ENCODE measurements at places on chromosomes 7 and 10.

GRCh38 chr7:53541475-53541874 lies 506.0 kb downstream of the POM121L12 start:
- no peak for DNase-seq

DNA sequence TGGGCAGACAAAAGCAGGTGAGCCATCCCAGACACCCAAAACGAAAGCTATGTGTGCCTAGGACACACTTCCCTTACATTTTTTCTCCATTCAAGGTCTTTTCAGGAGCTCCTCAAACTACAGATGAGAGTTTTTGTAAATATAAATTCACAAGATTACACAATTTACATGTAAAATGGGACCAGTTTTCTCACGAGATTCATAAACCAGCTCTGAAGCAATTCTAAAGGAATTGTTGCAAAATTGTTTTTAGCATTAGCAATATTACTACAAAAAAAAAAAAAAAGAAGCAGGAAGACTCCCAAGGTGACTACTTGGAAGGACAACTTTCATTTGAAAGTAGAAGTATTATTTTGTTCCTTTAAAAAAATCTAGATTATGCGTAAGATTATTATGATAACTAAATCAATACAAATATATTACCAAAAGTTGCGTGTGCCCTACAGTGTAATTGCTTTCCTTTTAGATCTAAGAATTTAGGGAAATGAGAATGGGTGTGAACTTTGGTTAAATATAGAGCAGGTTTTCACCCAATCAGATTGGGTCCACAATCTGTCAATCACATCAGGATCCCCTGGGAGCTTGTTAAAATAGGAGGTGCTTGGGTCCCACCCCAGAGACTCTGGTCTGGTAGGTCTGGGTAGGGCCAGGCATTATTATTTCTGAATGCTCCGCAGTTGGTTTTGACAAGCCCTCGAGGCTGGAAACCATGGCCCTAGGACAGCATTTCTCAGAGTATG lies 72.2 kb downstream of the TBXAS1 start:
- no peak for DNase-seq

DNA sequence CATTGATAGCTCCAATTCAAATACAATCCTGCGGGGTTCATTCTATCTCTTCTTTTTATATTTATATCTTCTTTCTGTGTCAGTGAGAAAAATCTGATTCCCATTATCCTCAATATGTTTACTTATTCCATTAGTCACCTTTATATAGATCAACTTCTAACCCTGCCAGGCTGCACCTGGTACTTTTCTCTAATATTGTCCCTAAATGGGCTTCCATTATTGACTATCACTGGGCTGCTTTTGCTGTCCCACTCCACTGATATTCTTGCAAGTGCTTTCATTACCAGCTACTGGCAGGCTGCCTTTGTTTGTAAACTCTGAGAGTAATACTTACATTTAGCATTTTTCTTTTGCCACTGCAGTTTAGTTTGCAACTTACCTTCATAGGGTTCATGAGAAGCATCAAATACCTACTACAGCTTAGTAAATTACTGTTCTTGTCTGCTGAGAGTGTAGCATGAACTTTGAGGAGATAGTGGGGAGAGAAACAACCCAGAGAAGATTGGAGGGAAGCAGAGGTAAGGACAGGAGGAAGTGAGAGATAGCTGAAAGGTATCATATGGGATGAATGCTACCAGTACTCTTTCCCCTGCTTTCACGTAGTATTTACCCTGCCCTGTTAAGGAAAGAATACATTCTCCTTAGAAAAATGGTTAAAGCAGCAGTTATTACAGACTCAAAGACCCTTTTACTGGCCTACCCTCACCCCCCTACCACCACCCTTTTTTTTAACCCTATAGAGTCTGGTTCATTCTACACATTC lies 119.1 kb downstream of the PHTF2 start:
- no peak for DNase-seq

DNA sequence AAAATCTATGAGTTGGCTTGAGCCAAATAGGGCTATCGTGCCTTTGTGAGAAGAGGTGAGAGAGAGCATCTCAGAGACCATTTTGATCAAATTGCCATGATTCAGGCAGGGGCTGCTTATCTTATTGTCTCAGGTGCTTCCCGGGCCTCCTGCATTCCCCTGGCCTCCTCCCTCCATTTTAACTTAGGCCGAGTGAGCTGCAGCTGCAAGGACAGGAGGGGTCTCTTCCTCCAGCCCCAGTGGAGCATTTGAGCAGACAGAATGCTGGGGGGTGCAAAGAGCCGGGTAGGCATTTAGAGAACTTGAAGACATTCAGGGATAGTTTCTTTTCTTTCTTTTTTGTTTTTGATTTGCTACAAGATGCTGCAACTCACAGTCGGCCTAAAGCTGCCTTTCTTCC lies 59.0 kb downstream of the BUB3 start:
- DNase-seq: no peak

GRCh38 chr10:92573091-92573797 lies 649 bp downstream of the IDE start:
- no peak for DNase-seq

DNA sequence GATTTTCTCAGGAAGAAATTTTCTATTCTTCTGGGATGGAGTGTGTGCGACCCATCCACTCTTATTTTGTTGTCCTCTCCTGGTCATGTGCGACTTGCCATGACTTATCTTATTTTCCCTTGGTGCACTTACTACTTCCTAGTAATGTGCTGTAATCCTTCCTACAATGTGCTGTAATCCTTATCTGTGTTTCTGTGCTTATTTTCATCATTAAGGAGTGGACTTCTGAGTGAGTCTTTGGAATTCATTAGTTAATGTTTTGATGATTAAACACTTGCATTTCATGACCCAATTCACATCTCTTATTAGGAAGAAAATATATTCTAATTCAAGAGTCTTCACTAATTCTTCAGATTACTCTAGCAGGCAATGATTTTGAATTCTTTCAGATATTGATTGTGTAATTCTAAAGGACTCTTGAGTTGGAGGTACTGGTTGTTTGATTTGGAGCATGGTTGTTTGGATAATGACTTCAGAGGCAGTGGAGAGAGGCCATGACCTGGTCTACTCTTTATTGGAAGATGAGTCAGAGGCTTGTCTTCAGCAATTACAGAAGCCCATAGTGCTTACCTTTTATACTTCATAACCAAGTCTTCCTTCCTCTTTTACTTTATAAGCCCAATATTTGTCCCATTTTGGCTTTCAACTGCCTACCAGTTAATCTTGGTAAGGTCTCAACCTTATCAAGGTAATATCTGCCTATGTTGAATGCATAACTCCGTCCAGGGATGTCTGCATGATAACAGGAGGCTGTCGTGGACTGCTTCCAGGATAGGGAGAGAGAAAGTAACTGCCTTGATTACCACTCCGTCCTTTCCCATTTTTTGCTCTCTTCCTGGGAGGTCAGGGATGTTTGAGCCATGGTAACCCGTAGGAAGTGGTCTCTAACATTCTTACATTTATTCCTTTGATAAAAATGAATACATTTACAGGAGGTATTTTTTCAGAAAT lies 278.3 kb upstream of the SP8 start:
- DNase-seq: no peak

DNA sequence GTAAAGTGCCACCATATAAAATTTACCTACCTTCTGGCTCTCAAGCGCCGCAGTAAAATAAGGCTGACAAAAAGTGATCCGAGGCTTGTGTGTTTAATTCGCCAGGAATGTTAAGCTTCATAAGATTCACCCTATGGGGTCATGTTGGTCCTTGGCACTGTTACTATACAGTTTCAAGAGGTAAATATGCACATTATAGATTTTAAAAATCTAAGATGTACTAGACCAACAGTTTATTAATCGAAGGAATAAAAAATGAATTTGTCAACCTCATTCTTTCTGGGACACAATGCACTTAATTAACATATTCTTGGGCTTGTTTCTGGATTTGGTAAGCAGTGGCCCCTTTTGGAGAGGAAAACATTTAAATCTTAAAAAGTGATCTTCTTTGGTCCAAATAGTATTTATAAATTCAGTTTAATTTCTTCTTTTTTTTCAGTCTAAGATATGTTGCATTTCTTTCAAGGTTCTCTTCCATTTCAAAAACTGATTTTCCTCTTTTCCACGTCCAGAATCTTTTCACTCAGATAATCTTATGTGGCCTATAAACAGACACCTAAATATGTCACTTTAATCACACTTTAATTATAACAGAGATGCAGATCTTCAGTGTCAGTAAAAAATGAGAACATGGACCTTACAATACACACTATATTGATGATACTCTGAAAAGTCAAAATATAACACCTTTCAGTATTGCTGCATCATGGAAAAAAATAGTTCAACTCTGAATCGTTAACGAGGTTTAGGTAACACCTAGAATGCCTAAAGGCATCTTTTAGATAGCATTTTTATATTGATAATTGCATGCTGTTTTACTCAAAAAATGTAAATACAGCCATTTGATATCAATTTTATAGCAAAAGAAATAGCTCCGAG lies 3.8 kb upstream of the SKIDA1 start:
- no peak for DNase-seq

GRCh38 chr10:121781101-121781500 lies 146.7 kb downstream of the ATE1 start:
- DNase-seq: no peak

GRCh38 chr10:52999258-52999657 lies 226.7 kb upstream of the MBL2 start:
- DNase-seq: no peak

DNA sequence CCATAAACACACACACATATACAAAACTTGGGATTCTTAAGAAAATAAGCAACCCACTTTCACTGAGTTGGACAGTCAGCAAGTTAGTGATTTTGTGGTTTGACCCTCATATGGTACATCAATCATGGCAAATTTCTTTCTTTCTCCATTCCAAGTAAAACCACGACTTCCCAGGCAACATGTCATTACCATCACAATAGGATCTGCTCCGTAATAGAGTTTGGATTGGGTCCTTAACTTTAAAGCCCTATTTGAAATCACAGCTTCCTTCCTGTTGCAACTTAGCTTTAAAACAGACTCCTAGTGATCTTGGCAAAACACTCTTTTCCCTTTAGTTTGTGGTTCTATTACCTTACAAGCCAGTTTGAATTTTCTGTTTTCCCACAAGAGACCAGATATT lies 483.6 kb downstream of the INHBA start:
- DNase-seq: no peak

DNA sequence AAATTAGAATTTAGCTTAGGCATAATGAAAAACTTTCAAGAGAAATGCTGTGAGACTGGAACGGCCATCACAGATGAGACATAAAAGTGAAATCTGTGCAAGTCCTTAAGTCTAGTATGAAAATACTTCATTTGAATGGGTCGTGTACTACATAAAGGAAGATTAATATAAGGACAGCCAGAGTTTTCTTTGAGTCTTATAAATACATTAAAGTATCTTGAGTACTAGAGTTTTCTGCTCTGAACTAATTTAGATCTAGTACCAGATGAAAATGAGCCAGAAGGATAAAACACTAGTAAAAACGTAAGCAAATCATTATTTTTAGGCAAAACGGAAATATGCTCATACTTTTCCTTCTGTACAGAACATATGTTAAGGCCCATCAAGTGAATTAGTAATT lies 93.1 kb downstream of the ATE1 start:
- DNase-seq: no peak

DNA sequence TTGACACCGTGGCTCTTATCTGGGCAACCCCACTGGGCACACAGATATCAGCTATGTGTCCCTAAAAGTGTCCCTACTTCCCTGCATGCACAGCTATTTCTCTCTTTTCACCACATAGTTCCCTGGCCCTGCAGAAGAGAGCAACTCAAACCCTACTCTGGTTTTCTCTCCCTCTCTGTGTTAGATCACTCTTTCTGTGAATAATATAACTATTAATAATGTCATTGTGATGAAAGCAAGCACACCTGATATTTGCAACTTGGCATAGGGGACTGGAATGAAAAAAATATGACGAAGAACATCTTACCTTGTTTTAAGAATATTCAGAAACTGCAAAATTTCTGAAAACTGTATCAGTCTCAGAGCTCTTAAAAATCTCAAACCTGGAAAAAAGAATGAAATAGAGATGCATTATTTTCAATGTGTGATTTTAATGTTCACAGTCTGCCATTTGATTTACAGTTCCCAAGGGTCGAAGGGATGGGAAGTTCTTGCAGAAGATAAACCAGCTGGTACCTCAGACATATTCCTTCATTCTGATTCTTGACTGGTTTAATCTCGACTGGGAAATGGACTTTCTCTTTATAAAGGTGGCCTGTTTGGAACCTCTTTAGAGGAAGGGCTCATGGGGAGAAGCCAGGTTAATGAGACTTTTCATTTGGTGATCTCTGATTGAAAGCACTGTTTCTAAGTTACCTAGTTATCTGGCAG lies 516.8 kb downstream of the KCNMA1 start:
- DNase-seq: no peak

- no peak for DNase-seq
Measured at GRCh38 chr7:152910545-152911225, 151.1 kb downstream of the ACTR3B start.
